ENCODE measurements at places on chromosomes 3 and 15.
A peak's percentile ranks its signal among the peaks of the same experiment; 100 is the strongest.

- no peak for DNase-seq
These were observed 137.7 kb downstream of the NSMCE3 start for GRCh38 chr15:29131840-29132420.

DNA sequence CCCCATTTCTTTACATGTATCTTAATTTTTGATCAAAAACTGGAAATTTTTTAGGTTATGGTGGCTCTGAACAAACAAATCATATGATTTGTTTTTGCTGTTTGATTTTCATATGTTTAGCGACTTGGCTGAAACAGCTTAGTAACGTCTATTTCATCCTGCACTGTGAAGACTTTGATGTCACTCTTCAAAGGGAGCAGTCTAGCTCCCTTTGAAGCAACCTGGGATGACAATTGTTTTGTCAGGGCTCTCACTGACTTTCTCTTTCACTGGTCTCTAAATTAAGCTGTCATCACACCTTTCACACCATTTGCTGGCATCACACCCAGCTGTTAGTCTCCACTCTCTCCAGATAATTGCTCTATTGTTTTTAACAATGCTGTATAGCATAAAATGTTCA lies 896.9 kb downstream of the IGSF11 start:
- no peak for DNase-seq

DNA sequence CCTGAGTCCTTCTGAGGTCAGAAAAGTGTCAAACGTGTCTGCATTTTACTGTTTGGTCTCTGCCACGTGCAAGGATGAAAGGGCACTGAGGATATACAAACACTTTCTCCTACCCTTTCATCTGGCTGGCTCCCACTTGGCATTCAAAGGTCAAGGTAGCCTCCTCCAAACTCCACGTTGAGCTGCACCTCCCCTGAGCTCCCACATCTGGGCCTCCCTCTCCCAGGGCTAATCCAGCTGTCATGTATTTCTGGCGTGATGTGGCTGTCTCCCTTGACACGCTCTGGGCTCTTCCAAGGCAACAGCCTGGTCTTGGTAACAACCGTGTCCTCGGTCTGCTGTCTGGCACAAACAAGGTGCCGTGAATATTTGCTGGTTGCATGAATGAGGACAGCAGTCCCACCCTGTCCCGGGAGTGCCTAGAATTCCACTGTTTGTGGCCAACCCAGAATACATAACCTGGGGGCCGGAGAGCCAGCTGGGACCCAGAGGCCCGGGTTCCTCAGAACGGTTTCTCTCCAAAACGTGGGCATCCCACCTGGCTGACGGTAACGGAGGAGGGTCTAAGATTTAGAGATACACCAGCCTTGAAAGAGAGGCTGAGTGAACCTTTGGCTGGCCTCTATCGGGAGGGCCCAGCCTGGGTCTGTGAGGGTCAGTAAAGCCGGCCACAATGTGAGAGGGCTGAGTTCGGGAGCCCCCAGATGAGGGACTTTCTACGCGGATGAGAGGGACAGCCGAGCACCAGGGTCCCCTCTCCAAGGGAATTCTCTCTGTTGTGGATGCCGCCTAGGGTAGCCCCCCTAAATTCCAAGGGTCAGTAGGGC lies 767 bp downstream of the GLT8D1 start:
- DNase-seq: no peak

DNA sequence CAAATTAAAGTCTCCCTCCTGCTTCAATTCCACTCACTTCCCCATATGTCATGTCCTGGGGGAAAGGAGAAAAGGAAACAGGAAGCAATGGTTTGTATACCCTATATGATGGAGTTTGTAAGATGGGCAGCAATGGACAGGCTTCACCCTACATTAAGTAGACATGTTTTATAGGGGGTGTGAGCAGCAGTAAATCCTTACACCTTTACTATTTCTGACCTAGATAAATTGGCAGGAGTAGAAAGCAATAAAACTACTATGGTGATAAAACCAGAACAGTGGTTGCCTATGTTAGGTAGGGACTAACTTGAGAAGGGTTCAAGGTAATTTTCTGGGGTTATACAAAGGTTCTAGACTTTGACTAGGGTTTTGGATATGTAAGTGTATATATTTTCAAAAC lies 301.7 kb downstream of the GBE1 start:
- no peak for DNase-seq

DNA sequence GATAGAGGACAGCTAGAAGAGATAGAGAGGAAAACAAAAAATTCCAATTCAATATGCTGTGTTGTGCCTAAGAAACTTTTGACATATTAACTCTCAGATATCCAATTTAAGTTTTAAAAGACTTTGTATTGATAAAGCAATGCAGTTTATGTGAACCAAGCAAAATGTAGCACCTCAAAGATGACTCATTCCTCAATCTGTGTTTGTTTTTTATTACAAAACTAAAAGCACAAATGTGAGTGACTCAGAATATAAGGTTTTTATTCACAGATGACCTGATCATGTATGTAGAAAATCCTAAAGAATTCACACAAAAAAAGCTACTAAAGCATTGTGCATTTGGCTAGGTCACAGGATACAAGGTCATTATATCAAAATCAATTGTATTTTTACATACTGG lies 11.1 kb downstream of the HCLS1 start:
- no peak for DNase-seq

- no peak for DNase-seq
These were observed 6.4 kb upstream of the SECISBP2L start for GRCh38 chr15:49052662-49053061.

DNA sequence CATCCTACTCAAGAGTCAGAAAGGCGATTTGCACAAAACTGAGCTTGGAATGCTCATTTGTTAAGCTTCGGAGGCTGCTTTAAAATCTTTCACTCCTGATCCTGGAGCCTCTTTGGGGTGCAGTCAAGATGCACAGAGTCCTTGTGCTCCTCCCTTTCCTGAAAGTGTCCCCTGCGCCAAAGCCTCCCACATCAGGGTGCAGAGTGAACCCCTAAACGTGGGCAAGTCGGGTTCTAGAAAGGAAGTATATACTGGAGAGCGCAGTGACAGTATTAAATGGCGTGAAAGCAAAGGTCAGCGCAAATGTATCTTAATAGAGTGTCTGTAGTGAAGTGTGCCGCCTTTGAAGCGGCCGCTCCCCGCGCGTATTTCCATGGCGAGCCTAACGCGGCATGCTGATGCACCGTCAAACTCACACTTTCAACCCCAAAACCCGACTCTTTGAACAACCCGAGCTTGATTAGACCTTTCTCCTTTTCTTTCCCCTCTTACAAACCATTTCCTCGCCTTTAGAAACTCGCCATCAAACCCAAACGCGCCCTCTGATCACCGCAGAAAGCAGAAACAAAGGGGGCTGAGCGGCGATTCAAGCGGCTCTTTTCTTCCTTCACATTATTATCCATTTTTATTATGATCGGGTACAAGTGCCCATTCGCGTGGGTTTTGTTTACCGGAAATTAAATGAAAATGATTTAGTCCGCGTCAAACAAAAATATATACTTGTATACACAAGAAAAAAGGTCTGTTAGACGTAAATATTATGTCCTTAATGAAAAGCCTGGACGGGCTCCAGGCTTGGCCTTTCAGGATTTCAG lies 18.3 kb downstream of the ZIC4 start:
- DNase-seq: no peak

GRCh38 chr3:123002100-123002748 lies 25.3 kb downstream of the SEMA5B start:
- no peak for DNase-seq

- no peak for DNase-seq
These were observed 78.7 kb downstream of the ITPR1 start for GRCh38 chr3:4571690-4572334.

DNA sequence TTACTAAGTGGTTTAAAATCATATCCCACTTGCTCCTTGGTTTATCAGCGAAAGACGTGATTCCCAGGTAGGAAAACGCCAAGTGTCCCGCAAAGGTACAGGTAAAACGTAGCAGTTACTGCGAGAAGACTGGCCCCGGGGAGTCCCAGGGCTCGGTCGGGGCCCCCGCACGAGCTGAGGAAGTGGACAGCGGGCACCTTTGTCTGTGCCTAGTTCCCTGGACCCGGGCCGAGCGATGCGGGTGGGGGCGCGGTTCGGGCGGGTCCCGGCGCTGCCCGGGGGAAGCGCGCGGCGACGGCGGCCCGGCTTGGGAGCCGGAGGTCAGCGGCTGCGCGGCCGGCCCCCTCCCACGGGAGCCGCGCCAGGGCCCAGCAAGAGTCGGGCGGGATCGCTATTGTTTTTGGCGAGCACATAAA lies 864 bp upstream of the NEO1 start:
- DNase-seq: peak; percentile 84

DNA sequence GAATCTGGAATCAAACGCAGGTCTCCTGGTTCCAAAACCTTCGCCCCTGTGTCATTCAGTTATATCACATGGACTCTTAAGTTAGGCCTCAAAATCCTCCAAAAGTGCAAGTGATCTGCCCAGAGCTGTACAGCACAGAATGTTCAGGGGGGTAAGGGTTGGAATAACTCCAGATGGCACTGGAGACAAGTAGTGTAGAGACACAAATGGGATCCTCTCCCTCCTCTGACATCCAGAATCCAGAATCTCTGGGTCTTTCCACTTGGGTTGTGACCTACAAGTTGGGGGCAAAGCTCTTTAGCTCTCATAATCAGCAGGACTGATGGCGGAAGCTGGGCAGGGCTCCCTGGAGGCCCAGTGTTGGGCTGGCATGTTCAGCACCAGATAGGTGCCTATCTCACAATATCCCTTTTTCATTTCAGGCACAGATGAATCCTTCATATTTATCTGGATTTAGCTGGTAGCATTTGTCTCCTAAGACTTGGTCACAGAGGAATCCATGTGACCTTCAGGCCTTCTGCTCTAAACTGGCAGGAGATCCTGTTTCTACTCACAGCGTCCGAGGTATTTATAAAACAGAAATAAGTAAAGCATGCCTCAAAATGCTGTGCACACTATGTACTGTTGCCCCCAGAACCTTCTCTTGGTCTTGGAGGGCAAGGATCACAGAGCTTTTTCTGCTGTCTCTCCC lies 15.4 kb downstream of the ABHD2 start:
- DNase-seq: no peak

- DNase-seq: no peak
These were observed 5.1 kb upstream of the BFSP2 start for GRCh38 chr3:133394561-133395311.

GRCh38 chr3:114221165-114221880 lies 16.1 kb downstream of the ZNF80 start:
- no peak for DNase-seq

DNA sequence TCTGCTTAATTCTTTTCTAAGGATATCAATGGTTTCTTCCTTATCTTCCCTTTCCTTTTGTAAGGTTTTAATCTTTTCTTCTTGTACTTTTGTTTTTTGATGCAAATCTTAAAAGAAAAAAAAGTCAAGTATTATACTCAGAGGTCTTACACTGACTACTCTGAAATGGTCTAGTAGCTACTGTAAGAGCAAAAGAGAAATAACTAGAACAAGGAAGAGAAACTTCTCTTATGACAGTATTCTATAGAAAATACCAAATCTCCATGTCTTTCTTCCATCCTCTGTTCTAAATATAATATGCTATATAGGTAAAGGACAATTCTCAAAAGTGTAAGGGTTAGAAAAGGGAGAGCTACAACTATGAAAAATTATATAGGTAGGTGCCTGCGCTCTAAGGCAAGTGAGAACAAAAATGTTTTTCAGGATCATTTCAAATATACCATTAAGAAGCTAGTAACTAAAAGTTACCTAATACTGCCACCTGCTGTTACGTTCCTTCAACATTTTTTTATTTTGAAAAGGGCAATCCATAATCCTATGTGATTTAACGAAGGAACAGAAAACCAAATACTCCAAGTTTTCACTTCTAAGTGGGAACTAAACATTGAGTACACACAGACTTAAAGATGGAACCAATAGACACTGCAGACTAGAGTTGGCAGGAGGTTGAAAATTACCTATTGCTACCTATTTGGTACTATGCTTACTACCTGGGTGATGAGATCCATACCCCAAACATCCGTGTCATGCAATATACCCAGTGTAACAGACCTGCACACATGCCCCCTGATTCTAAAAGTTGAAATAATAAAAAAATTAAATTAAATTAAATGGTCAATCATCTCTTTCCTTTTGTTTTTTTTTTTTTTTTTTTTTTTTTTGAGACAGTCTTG lies 36.7 kb downstream of the CIP2A start:
- DNase-seq: no peak

DNA sequence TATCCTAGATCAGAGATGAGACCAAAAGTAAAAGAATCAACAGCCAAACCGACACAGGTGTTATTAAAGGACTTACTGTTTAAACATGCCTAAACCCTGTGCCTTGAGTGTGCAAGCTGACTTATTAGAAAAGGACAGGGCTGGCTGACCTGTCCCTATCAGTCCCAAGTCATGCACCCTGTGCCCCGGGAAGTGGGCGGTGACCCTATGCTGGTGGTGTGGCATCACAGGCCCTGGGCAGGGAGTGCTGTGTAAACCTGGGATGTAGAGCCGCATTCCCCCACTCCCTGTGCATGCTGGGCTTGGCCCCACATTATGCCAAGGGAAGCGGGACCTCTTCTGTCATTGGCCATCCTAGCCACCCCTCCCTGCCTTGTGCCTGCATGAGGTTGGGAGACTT lies 10.6 kb downstream of the DNAJA4 start:
- no peak for DNase-seq

DNA sequence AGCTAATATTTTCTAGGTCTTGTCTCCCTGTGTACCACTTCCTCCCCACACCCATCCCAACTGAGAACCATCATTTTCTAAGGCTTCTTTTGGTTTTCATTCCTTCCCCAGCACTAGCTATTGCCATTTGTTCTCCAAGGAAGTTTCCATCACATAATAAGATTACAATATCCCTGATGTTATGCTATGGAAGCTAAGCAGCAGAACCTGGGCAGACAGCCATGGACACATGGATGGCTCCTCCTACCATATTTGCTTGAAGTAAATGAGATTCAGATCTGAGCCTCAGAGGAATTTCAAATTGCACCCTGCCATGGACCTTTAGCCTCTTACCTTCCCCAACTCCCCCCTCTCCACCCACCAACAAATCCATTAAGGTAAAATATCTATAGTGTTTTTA lies 31.5 kb downstream of the GASK1A start:
- DNase-seq: no peak

DNA sequence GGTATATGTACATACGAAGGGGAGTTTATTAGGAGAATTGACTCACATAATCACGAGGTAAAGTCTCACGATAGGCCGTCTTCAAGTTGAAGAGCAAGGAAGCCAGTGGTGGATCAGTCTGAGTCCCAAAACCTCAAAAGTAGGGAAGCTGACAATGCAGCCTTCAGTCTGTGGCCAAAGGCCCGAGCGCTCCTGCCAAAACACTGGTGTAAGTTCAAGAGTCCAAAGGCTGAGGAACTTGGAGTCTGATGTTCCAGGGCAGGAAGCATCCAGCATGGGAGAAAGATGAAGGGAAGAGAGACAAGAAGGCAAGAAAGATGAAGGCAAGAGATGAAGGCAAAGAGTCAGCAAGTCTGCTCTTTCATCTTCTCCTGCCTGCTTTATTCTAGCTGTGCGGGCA lies 16.8 kb upstream of the LRRN1 start:
- DNase-seq: no peak

GRCh38 chr3:129560911-129561594 lies 18.1 kb downstream of the H1-8 start:
- DNase-seq: no peak

DNA sequence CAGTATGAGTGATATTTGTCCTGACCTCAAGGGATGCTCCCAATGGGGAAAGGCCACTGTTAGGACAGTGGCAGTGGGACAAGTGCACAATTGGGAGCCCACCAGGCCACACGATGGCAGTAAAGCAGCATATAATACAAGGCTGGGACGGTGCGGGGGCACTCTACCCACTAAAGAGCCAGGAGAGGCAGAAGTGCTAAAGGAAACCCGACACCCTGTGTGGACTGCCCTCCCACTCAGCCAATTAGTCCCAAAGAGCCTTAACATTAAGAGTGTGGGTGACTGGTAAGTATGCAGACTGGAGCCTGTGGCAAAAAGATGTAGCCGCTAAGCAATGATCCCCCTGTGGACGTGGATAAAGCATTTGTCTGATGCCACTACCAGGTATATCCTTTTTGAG lies 8.2 kb upstream of the ZNF589 start:
- DNase-seq: peak; percentile 51
